Jurkat, Clone E6-1 (cell line): ENCODE measurements at places on chromosomes 1 and 21.
A peak's percentile ranks its signal among the peaks of the same experiment; 100 is the strongest.

- no peak for DNase-seq
These were observed 28.3 kb upstream of the LY9 start for GRCh38 chr1:160767395-160768294.

- no peak for DNase-seq
These were observed 399.9 kb downstream of the DSCAM start for GRCh38 chr21:40447016-40447415.

- DNase-seq, result peak; percentile 57
These were observed 112.2 kb downstream of the NR5A2 start for GRCh38 chr1:200139661-200140250.

- no peak for DNase-seq
These were observed 971 bp upstream of the RNF2 start for GRCh38 chr1:185044387-185044786.

DNA sequence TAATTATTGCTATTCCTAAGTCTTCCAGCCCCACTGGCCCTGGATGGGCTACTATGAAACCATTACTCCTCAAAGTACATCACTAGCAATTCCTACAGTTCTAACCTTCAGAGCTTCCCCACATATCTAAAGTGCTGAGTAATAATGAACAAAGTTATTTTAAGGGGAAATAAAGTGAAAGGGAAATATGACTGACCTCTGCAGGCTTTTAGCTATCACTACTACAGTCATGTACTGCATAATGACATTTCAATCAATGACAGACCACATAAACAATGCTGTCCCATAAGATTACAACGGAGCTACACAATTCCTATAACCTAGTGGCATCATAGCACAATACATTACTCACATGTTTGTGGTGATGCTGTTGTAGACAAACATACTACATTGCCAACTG, 32.5 kb upstream of the ASPM start:
- no peak for DNase-seq

DNA sequence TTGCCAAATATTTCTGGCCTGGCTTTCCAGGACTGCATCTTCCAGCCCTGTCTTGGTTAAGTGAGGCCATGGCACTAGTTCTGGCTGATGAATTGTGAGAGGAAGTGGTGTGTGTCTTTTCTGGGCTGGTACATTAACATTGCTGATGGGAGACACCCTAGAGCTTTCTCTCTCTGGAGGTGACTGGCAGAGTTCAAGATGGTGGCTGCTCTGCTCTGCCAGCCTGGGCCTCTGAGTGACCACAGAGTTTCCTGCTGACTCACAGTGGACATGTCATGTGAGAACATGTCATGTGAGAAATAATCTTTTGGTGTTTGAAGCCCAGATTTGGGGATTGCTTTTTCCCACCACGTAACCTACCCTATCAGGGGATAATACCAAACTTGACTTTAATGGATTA, 218.0 kb upstream of the KIAA0040 start:
- no peak for DNase-seq

DNA sequence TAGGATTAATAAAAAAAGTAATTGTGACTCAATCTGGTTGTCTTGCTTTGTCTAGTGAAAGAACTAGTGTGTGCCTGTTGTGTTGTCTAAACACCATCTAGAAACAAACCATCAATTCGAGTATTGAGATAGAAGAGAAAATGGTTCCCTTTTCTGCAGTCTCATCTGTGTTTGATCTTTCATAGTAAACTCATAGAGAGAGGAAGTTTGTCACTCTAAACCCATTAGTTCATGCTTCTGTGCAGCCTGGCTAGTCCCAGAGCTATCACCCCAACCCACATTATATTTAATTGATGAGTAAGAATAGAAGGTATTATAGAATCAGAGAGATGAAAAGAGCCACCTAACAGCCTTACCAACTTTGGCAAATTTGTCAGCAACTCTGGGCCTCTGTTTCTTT, 99.5 kb downstream of the TGFB2 start:
- no peak for DNase-seq

DNA sequence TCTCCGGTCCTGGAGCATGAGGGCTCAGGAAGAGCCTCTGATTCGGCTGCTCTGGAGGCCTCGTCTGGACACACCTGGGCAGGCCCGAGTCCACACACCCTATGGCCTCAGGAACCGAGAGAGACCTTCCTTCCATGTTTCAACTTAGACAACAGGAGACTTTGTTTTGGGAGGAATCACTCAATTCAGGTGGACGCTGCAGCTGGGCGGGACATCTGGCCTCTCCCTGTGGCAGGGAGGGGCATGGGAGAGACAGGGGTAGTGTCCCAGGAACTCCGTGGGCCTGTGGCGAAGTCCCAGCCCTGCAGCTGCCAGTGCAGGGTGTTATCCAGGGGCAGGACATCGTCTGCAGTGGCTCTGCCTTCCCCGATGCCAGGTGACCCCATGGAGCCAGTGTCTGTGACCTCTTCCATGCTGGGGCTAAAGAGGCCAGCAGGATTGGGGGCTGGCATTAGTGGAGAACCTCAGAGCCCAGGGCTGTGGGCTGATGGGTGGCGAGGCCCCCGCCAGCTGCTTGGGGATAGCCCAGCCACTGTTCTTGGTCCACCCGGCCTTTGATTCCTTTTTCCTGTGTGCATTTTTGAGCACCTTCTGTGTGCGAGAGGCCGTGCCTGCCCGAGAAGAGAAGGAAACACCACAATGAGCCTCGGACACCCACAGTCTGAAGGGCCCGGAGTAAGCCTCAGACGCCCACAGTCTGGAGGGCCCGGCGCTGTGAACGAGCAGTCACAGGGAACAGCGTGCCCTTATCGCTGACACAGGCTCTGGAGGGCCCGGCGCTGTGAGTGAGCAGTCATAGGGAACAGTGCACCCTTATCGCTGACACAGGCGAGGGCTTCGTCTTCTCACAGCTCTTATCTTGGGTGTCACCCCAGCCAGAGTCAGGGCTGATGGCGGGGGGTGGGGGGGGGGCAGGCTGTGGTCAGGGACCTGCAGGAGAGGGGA, 6.2 kb downstream of the COL18A1 start:
- no peak for DNase-seq

DNA sequence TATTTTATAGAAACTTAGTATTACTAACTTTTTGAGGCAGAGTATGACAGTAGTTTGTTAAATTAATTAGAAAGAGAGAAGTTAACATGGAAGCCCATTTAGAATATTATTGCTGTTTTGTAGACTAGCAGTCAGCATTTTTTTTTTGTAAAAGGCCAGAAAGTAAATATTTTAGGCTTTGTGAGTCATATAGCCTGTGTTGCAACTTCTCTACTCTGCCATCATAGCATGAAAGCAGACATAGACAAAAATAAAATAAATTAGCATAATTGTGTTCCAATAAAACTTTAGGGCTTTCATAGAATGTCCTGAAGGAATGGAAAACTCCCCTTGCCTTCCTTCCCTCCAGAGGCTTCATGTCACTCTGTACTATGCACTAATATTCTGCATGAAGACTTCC, 12.3 kb upstream of the RGS4 start:
- no peak for DNase-seq

GRCh38 chr1:86703696-86704457, 499 bp upstream of the SH3GLB1 start:
- peak; percentile 18 for DNase-seq

DNA sequence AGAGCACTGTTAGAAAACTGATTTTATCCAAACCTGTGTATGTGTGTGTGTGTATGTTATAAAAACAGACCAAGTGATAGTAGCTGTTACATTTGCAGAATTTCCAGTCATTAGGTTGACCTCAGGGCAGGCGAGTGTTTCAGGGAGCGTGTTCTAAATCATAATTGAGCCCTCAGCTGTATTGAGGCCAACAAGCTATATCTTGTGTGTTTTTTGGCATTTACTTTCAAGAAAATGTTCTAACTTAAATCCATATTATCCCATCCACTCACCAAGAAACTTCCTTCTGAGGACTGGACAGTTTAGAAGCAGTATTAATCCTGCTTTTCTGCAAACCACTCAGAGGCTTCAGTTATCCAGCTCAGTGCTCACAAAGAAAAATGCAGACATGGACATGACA, 12.0 kb downstream of the DDAH1 start:
- no peak for DNase-seq

- DNase-seq, result no peak
These were observed 6.5 kb upstream of the SEMA4A start for GRCh38 chr1:156146769-156147405.

DNA sequence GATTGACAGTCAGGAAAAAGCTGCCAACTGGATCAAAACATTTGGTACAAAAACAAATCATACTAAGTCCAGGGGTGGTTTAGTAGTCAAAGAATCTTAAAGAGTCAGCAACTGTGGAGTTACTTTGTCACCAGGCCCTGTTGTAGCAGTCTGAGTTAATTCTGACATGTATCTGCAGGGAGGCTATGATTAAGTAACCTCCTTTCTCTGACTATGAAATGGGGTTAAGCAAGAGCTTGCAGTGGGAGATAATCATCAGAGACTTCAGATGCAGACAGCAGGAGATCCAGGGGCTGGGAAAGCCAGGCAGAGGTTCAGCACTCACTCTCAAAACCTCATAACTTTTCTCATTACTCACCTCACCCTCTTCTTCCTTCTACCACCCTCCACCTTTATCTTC, 99.2 kb upstream of the BTG3 start:
- DNase-seq, result no peak

- DNase-seq, result no peak
These were observed 117.2 kb downstream of the PCP4 start for GRCh38 chr21:39984286-39984991.

GRCh38 chr1:208569181-208569580, 325.0 kb upstream of the PLXNA2 start:
- DNase-seq, result no peak

DNA sequence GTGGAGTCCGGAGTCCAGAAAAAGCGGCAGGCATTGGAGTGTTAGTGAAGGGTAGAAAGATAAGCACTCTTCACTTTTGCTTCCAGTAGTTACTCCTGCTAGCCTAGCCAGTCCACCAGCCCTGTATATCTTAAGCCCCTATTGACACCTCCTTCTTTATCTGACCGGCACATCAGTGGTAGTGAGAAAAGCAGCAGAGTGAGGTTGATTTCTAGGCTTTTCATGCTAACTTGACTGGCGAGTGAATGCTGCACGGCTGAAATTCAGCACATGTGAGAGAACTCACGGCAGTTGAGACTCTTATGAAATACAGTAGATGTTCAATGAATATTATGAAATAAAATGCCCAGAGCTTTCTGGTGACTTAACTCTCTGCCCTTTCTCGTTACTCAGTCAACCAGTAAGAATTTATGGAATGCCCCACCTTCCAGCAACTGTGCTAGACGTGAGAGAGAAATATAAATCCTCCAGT, 128.2 kb downstream of the CACHD1 start:
- no peak for DNase-seq

- DNase-seq, result peak; percentile 85
These were observed 65.4 kb downstream of the RUNX1 start for GRCh38 chr21:34983680-34984086.

- DNase-seq, result no peak
These were observed 35.3 kb downstream of the FCRL5 start for GRCh38 chr1:157517016-157517415.

- no peak for DNase-seq
These were observed 51.2 kb downstream of the EPHB2 start for GRCh38 chr1:22761821-22762220.

DNA sequence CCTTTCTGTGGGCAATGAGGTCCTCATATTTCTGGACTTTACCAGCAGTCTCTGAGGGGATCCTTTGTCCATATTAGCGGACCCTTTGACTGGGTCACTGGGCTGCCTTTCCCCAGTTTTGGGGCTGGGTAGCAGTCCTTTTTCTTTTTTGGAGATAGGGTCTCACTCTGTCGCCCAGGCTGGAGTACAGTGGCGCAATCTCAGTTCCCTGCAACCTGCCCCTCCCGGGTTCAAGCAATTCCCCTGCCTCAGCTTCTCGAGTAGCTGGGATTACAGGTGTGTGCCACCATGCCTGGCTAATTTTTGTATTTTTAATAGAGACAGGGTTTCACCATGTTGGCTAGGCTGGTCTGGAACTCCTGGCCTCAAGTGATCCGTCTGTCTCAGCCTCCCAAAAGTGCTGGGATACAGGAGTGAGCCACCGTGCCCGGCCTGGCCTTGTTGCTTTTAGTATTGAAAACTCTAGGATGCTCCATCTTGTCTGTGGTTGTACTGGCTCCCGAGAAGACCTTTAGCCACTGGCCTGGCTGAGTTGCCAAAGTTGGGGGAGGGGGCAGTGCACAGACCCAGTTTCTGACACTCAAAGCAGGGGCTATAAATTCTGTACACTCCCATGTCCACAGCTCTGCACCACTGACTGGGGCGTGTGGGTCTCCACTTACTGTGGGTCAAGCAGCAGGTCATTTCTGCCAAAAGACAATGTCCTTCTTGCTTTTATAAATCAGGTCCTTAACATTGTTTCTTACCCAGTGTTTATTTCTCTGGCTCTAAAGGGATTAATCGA, 33.1 kb downstream of the MAN1C1 start:
- DNase-seq, result no peak

- DNase-seq, result no peak
These were observed 7.5 kb downstream of the SLC19A1 start for GRCh38 chr21:45534636-45535331.

- DNase-seq, result peak; percentile 24
These were observed 101.1 kb upstream of the JUN start for GRCh38 chr1:58884706-58885661.

DNA sequence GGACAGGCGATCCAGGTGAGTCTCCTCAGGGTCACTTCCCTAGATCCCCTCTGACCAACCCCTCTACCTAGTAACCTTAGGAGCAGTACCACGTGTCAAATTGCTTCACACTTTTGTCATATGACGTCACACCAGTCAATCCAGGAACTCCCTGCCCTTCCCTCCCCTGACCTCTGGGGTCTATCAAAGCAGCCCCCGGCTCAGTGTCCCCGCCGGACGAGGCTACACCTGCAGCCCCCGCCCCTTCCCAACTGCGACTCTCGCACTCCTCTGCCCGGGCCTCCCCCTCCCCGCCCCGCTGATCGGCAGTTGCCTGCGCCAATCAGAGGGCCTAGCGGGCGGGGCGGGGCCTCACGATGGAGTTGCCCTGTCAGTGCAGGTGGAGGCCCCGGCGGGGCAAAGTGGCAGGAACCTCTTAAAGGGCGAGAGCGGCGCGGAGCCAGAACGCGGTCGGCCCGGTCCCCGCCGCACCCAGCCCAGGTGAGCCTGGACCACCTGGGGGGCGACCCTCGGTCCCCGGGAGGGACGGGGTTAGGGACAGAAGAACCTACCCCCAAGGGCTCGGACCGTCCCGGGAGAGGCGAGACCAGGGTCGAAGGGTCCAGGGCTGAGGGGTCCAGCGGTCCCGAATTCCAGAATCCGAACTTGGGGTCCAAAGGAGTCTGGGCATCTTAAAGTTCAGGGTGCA, 27.5 kb upstream of the EPB41 start:
- DNase-seq, result peak; percentile 84

DNA sequence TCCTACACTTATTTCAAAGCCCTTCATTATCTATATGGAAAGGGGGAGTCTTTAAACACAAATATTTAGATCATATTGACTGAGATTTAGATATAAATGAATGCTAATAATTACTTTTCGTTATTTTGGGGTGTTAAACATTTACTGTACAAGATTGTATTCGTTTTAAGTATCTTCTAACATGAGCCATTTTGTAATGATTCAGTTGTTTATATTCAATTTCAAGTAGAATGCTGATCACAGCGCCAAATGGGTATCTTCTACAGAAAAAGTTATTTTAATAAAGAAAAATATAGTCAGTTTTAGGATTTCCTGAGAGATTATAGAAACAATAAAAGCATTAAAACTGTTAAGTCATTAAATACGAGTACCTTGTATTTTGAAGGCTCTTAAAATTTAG, 104.5 kb upstream of the HNRNPU start:
- no peak for DNase-seq
